ENCODE measurements at places on chromosomes 3 and 15. TPM values are rescaled to one million over a fixed set of nuclear protein-coding genes. Genes with fewer than 3 reads are reported as not detected.

XCR1 gene
- not detected for total RNA-seq

CAMP gene
- total RNA-seq, result not detected

CNTN6 gene
- total RNA-seq, result not detected

IL17RC gene
- 123 TPM for total RNA-seq

CCDC191 gene
- 7.4 TPM for total RNA-seq

CFAP20DC gene
- total RNA-seq, result not detected

LDHAL6B gene
- not detected for total RNA-seq

ONECUT1 gene
- total RNA-seq, result not detected

MOBP gene
- not detected for total RNA-seq

NUP210 gene
- total RNA-seq, result 11.6 TPM

SHISA5 gene
- 102 TPM for total RNA-seq

RASGRF1 gene
- not detected for total RNA-seq

GABRR3 gene
- total RNA-seq, result not detected

KCNMB3 gene
- 18.2 TPM for total RNA-seq

NPAP1 gene
- not detected for total RNA-seq

ABHD5 gene
- 20.2 TPM for total RNA-seq

THBS1 gene
- total RNA-seq, result 784 TPM

CDCP1 gene
- 65.6 TPM for total RNA-seq

MST1R gene
- total RNA-seq, result 177 TPM

LNP1 gene
- total RNA-seq, result 0.95 TPM

TRIM42 gene
- total RNA-seq, result not detected

Measured in Peyer's patch (tissue), 4 donors.